A549 treated with RU486 at 1 μM for 4 hours (cell line): ENCODE measurements at places on chromosomes 4 and X. TPM values are rescaled to one million over a fixed set of nuclear protein-coding genes. Genes with fewer than 3 reads are reported as not detected.

The COX7B gene
- total RNA-seq: 539 to 698 TPM (median 674 TPM) in 5 replicates

The MID1 gene
- 34.5 to 52.3 TPM (median 46.3 TPM) in 5 replicates for total RNA-seq

The PAGE4 gene
- not detected in 5 replicates for total RNA-seq

The MAGEA1 gene
- 0.15 TPM in 1 of 5 replicates, not detected in the others for total RNA-seq

The SEC31A gene
- 77.9 to 89.1 TPM (median 85.9 TPM) in 5 replicates for total RNA-seq
